ENCODE measurements at places on chromosomes 3 and 15.

GRCh38 chr3:77524463-77524862 lies 484.6 kb downstream of the ROBO2 start:
- DNase-seq, result peak; percentile 52

DNA sequence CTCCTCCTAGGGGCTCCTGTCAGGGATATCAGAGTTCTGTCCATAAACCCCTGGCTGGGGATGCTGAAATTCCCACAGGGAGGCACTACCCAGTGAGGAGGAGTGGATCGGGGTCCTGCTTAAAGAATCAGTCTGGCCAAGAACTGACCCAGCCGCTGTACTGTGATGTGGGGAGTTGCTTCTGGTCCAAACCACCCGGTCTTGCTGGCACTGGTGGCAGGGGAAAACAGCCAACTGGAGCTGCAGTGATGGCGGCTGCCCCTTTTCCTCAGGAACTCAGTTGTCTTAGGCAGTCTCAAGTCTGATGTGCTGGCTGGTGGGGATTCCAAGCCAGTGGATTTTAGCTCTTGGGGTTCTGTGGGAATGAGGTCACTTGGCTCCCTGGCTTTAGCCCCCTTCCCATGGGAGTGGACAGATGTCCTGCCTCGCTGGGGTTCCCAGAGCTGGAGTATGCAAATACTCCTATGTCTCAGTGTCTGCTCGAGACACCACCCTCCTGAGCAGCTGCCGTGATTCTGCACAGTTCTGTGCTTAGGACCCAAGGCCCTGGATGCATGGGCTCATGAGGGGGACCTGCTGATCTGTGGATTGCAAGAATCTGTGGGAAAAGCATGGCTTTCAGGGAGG lies 97.1 kb downstream of the SLC25A26 start:
- no peak for DNase-seq

DNA sequence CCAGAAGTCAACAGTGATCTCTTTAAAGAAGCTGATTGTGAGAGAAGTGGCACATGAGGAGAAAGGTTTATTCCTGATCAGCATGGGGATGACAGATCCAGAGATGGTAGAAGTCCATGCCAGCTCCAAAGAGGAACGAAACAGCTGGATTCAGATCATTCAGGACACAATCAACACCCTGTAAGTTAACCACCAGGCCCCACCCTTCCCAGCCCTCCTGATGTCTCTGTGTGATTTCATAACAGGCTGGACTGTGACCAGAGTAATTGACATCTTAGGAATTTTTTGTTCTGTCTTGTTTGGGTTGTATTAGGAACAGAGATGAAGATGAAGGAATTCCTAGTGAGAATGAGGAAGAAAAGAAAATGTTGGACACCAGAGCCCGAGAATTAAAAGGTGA lies 67.7 kb downstream of the KLHL25 start:
- DNase-seq, result no peak

GRCh38 chr15:35705030-35705883 lies 159.3 kb upstream of the DPH6 start:
- no peak for DNase-seq

DNA sequence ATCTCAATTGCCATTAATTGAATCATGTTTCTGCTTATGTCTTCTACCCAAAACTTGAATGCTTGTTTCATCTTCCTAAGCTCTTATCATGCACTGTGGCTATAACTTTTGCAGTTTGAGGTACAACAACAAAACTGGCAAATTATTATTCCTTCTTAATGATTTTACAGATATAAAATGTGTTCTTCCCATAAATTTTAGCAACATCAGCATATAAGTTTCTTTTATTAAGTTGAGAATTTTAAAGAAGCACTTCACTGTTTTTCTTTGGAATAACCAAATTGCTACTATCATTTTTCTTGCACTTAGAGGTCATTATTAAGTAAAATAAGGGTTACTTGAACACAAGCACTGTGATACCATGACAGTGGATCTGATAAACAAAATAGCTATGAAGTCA lies 862.6 kb upstream of the CADM2 start:
- no peak for DNase-seq

- DNase-seq, result no peak
These were observed 151.8 kb downstream of the KCNAB1 start for GRCh38 chr3:156271995-156272719.

DNA sequence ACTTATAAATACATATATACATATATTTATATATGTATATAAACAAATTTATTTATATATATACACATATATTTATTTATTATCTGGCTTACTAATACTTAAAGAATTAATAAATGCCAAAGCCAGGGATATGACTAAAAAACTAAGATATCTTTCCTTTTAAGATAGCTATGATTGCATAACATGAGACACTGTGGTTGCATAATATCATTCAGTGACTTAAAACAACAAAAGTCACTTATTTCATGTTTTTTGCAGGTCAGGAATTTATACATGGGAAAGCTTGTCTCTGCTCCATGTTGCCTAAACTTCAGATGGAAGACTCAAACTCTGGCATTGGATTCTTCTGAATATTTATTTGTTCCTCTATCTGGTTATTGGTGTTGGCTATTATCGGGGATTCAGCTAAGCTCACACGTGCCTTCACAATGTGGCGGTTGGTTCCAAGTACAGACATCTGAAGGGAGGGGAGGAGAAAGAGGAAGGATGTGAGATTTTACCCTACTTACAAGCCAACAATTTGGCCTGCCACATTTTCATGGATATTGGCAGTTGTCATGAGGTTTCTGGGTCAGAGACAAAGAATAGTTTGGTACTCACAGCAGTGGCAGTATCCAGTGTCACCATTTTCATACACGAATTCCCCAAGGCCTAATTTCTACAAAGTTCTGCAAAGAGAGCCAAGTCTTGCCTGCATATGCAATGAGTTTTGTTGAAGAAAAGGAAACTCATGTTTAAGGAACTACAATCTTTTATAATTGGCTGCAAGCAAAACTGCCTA lies 381.6 kb downstream of the EPHA3 start:
- DNase-seq, result no peak

- no peak for DNase-seq
These were observed 178.3 kb upstream of the C2CD4B start for GRCh38 chr15:62343397-62343796.

- DNase-seq, result no peak
These were observed 246.9 kb upstream of the THRB start for GRCh38 chr3:24741506-24741905.

DNA sequence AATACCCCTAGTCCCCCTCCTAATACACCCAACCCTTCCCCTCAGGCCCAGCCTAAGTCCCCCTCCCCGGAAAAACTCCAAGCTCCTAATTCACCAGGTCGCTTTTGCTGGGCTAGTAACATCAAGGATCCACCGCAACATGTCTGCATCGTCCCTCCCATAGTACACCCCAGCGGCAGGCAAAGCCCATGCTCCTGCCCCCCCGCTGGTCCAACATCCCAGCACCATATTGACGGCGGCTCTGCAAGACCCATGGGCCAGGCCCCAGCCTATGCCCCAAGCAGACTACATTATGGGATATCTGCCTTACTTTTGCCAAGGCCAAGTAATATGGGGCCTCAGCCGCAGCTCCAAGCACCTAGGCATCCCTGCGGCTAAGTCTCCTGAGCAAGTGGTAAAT lies 33.5 kb downstream of the ZNF589 start:
- DNase-seq, result no peak

- no peak for DNase-seq
These were observed 112.2 kb downstream of the FEZF2 start for GRCh38 chr3:62261121-62261520.

GRCh38 chr3:188049606-188050530 lies 104.1 kb upstream of the LPP start:
- no peak for DNase-seq

DNA sequence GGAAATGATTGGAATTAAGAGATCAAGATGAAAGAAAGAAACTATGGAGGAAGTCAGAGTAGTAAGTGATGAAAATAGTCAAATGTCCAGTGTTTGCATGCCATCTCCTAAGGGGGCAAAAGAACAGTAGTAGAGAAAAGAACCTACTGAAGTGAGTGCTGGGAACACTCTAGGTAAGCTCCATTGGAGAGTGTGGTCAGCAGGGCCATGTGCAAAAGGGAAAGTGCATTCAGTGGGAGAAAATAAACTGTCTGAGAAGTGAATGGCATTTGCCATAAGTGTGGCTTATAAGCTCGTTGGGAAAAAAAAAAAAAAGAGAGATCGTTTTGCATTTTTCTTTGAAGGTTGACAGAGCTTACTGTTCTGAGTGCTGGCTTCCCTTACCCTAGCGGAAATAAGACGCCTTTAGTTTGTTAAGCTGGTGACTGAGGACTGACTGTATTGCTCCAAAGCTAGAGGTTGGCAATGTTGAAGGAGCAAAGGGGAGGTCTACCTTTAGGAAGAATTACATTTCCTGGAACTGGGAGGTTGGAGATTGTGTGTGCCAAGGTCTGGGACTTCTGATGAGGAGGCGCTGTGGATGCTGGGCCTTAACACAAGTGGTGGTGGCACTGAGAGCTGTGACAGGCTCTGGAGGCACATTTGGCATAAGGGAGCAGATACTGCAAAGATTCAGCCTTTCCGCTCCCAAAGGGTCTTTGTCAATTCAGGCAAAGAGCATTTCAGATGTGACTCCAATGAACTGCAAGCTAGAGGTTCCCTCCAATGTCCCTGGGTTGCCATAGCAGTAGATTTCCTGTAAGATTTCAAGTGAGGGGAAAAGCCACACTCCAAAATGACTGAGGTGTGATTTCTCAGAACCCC lies 287.8 kb upstream of the SATB1 start:
- DNase-seq, result no peak

DNA sequence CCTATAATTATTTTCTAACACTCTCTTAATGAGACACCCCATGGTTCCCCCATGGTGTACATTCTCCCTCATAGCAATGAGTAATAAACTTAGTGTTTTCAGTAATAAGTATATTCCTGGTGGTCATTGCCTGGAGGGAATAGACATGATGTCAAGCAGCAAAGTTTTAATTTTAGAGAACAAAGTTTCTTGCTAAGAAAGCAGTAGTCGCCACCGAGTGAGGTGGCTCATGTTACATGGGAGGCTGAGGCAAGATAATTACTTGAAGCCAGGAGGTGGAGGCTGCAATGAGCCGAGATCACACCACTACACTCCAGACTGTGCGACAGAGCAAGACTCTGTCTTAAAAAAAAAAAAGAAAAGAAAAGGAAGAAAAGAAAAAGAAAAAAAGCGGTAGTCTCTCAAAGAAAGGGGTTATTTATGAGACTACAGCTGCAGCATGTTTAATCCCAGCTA lies 2.4 kb upstream of the ELP6 start:
- DNase-seq, result no peak

- DNase-seq, result no peak
These were observed 3.6 kb upstream of the LDHAL6B start for GRCh38 chr15:59203008-59203407.

- no peak for DNase-seq
These were observed 124.9 kb downstream of the IQCH start for GRCh38 chr15:67379530-67379929.

GRCh38 chr3:158260392-158260791 lies 150.5 kb downstream of the RSRC1 start:
- no peak for DNase-seq

DNA sequence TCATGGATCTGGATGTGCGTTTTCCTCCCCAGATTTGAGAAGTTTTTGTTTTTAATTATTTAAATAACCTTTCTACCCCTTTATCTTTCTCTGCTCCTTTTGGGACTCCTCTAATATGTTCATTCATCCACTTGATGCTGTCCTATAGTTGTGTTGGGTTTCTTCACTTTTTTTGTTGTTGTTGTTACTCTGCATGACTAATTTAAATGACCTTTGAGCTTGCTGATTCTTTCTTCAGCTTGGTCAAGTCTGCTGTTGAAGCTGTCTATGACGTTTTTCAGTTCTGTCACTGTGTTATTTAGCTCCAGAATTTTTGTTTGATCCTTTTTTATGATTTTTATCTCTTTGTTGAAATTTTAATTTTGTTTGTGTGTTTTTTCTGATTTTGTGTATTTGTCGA lies 463.6 kb upstream of the ALCAM start:
- DNase-seq, result no peak

DNA sequence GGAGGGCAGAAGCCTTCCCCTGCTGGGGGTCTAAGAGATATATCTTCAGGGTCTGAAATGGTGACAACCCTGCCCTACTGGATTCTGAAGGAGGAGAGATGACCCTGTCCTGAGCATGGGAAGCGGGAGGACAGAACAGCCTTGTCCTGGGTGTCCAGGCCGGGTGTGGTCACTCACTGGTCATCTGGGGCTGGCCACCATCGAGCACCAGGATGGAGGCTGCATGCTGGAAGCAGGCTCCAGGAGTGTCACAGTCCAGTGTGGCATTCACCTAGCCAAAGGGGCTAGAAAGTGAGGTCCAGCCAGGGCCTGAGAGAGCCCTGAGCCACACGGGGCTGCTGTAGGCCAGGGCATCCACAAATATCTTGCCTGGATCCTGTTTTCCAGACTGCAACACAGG lies 5.2 kb downstream of the CDHR4 start:
- no peak for DNase-seq

DNA sequence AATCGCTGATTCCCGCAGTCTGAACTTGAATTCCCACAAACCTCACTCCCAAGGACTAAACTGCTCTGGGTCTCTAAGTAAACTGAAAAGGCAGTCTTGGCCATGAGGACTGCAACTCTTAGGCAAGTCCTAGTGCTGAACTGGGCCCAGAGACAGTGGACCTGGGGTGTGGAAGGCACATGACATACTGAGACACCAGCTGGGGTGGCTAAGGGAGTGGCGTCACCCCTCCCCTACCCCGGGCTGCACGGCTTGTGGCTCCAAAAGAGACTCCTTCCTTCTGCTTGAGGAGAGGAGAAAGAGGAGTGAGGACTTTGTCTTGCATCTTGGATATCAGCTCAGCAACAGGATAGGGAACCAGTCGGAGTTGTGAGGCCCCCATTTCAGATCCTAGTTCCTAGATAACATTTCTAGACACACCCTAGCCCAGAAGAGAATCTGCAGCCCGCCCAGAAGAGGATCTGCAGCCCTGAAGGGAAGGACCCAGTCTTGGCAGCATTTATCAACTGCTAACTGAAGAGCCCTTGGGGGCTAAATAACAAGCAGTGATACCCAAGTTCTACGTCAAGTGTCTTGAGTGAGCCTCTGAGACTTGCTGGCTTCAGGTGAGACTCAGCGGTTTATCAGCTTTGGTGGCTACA lies 110.7 kb upstream of the C3orf80 start:
- no peak for DNase-seq

- DNase-seq, result no peak
These were observed 530.6 kb upstream of the ROBO2 start for GRCh38 chr3:76509179-76509830.

DNA sequence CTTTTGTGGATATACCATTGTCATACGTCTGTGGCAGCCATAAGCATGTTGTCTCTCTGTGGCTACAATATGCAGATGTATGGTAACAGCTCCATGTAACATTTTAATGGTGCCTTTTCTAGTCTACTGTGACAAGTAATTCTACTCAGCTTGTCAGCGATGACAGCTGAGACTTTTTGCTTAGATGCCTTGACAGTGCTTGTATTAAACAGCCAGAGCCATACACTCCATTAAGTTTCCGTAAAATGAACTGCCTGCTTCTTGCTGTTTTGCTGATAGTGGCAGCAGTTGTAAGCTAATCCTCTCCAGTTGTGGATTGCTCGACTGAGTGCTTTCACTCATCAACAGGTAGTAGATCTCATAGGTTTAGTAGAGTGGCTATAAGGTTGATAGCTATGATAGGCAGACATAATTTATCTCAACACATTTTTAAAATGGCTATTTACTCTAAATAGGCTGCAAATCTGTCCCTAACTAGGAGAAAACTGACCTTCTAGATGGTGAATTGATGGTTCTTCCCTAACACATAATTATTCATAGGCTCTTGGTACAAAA lies 260.2 kb upstream of the NAALADL2 start:
- no peak for DNase-seq

GRCh38 chr3:9342696-9343095 lies 20.2 kb upstream of the THUMPD3 start:
- no peak for DNase-seq

All from NCI-H1092 treated with DMSO at 0.1 percent for 48 hours (cell line).